ENCODE measurements at places on chromosomes 4 and X.

GRCh38 chrX:69126642-69127041 is 38.6 kb downstream of the PJA1 start:
- DNase-seq, result no peak

GRCh38 chrX:36861601-36862000 is 146.6 kb upstream of the FAM47C start:
- no peak for DNase-seq

DNA sequence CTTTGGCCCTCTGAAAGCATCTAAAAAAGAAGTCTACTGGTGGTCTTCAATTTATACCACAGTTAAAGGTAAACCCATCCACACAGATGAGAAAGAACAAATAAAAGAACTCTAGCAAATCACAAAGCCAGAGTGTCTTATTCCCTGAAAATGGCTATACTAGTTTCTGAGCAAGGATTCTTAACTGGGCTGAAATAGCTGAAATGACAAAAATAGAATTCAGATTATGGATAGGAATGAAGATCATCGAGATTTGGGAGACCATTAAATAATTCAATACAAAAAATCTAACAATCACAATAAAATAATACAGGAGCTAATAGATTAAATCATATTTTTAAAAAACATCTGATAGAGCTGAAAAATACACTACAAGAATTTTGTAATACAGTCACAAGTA is 11.8 kb downstream of the PF4 start:
- no peak for DNase-seq

DNA sequence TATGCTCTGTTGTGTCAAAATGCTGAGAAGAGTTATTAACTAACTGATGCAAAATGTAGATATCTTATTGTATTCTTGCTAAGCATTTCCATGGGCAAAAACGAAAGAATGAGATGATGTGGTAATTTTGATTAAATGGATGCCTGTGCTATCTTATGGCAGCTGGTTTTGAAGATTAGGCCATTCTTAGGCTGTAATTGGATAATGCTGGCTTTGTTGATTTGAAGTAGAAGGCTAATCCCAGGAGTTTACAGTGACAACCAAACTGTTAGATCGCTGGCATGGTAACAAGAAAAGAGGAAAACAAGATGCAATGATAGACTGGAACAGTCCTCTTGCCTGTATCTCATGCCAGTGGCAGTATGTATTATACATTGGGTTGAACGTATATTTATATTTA is 74.1 kb upstream of the WDR44 start:
- DNase-seq, result no peak

DNA sequence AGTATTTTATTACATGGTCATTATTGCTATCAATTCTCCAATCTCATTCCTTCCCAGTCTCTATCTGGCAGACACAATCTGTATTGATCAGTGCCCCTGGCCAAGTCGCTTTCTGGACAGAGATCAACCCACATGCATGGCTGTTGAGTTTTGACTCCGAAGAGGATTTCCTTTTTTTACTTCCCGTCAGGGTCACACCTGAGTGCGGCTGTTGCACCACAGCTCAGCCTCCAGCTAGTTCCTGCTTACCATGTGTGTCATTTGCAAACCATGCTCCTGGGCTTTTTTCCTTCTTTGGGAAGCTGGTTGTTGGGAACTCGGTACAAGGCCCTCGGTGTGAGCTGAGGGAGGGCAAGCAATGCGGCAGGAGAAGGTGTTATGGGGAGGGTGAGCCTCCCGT is 11.7 kb downstream of the MAGED2 start:
- no peak for DNase-seq

GRCh38 chr4:25022766-25023165 is 8.0 kb downstream of the LGI2 start:
- DNase-seq, result no peak

DNA sequence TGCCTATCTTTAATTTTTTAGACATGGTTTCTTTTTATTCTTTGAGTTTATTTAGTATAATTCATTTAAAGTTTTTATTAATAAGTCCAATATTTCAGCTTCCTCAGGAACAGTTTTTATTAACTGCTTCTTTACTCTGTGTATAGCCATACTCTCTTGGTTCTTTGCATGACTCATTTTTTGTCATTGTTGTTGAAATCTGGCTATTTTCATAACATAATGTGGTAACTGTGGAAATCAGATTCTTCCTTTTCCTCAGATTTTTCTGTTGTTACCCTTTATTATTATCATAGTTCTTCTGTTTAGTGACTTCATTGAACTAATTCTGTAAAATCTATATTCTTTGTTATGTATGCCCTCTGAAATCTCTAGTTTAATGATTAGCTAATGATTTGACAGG is 124.9 kb upstream of the CYSLTR1 start:
- DNase-seq, result no peak

DNA sequence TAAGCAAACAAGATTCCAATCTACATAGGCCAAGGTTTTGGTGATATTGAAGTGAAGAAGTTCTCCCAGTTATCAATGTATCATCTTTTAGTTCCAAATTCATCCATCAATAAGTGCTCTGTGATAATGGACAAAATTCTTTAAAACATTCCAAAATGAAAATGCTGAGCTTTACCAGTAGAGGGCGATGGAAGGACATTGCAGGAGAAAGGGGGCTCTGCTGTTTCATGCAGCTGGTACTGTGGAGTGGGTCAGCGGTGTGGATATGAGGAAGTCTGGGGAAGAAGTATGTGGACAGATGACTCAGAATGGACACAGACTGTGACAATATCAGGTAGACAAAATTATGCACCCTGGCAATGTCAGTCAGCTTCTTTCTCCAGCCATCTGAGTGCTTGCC is 46.6 kb upstream of the HS6ST2 start:
- DNase-seq, result no peak

DNA sequence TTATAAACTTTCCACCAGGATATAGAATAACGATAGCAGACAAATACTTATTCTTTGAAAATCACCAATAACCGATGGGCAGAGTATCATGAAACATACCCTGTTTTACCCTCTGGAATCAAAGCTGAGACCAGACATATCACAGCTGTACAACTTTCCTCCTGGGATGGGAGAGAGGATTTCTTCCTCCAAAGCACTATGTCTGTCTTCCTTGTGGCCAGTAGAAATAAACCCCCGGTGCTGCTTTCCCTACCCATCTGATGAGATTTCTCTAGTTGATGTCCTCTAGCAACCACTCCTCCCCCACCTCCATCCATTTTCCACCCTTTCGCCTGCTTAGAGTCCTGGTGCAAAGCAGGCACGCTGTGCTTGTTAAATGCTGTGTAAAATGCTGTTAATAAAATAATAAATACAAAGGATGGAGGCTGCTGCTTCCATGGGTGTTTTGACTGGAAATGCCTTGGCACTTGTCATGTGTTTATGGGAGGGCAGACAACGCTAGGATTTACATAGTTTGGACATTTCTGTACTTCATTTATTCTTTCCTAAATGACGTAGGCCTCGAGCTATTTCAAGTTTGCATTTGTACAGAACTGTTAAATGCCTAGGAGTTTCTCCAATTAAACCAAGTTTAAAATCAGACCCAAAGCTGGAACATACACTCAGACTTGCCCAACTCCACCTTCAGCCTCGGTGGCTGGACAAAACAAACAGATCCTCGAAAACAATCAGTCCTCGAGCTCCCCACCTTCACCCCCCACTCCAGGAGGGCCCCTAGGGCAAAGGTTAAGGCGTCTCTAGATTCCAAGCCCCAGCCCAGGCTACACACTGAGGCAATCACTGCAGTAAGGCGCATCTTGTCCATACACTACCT is 10.1 kb downstream of the BCOR start:
- DNase-seq, result no peak

- no peak for DNase-seq
Measured at GRCh38 chrX:9942086-9942485, 25.1 kb upstream of the CLDN34 start.

DNA sequence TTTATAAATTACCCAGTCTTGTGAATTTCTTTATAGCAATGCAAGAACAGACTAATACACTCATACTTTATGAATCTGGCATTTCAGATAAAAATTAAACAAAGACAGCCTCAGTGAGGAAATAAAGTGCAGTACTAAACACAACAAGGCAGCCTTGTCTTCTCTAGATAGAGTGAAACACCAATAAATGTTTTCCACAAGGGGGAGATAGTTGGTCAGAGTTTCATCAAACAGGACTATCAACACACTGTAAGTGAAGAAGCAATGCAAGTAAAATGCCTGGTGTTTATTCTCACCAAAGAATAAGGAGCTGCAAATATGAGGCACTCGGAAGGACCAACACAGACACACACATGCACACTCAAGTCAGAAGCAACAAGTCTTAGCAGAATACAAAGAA is 62.8 kb downstream of the FAM9B start:
- DNase-seq, result no peak

DNA sequence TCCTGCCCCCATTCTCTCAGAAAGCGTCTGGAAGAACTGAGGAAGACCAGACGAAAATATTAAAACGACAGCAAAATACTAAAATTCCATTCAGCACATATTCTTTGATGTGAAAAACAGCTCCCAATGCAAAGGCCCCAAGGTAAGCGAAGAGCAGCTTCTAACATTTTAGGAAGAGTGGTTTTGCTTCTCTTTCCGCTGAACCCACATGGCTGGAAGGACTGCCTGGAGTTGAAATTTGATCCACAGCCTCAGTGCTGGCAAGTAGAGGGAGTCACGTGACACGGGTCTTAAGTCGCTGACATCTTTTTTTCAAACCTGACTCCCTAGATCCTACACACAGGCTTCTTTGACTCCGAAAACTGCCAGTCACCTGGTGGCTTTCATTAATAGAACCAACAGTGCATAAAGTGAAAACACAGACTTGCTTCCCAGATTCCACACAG is at the start of gene FAM13A:
Gene FAM13A, minus strand, starts transcription at position 233 of the 446 bp plus-strand sequence. Its CDS starts 221 bp downstream, at position 12.
- DNase-seq, result peak; percentile 72

DNA sequence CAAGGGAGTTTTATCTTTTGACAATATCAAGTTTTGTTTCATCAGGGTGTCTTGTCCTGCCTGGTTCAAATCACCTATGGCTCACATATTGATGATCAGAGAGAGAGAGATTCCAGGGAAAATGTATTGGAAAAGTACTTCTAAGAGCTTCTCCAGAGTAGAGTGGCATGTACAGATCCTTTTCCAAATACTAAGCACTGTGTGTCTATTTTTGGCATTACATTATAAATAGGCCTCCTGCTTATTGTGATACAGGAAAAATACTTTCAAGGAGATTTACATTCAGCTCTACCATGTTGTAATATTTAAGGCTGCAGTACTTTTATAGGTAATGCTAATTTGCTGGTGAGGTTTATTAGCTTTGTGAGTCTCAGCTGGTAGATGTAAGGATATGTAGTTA is 100.8 kb downstream of the DCK start:
- DNase-seq, result no peak

Data from GM04503 (cell line).